ENCODE measurements at places on chromosomes 5 and 9.

GRCh38 chr5:82320966-82321365, 42.8 kb upstream of the RPS23 start:
- no peak for DNase-seq

DNA sequence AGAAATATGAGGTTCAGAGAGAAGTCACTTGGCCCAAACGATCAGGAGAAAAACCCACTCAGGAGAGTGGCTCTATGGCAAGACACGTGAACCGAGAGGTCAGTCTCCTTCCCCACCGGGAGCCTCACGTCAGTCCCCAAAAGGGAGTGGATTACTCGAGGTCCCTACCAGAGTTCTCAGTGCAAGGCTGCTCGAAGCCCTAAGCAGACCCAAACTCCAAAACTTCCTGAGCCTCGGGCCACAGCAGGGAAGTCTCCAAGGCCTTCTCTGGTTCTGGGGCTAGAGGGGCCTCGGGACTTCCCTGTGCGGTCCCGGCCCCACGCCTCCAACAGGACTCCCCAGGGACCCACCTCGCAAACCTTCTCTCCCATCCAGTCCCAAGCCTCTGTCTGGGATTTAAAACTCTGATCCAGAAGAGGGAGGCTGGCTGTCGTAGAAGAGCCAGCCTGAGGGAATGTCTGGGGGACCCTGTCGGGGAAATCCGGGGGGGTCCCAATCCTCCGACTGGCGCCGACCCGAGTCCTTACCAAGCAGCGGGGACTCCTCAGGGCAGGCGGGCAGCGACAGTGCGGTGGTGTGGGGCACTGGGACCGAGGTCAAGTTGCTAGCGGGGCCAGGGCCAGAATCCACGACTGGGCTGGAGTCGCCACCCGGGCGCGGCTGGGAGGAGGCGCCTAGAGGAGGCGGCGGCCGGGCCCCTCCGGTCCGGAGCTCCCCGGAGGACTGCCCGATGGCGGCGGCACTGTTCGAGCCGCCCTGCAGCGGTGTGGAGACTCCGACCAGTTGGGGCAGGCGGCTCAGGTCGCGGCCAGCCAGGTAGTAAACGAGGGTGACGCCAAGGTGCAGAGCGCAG, 679 bp downstream of the B4GALT1 start:
- DNase-seq: no peak

DNA sequence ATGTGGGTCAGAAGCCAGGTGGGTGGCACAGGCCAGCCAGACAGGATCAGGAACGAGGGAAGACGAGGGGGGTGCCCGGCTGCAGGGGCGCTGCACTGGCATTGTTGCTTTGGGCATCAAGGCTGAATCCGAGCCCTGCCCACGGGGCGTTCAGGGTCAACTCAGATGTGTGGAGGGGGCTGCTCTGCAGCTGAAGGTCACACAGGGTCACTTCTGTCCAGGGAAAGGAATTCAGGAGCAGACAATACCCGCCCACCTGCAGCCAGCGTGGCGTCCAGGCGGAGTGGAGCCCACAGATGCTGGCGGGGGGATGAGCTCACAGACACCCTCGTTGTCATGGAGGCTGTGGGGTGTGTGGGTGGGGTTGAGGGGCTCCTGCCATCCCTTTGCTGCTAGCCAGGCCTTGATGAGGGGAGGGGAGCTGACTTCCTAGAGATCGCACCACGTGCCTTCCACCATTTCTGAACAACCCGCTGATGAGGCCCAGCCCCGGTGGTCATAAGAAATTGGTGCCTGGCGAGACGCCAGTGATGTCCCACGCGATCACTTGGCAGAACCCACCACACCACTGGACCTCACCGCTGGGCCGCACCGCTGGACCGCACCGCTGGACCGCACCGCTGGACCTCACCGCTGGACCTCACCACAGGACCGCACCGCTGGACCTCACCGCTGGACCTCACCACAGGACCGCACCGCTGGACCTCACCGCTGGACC, 31.2 kb downstream of the MRPL36 start:
- no peak for DNase-seq

GRCh38 chr5:142074006-142074405, 34.6 kb upstream of the NDFIP1 start:
- DNase-seq: no peak

GRCh38 chr9:88976890-88977257, 14.4 kb upstream of the S1PR3 start:
- DNase-seq: no peak

DNA sequence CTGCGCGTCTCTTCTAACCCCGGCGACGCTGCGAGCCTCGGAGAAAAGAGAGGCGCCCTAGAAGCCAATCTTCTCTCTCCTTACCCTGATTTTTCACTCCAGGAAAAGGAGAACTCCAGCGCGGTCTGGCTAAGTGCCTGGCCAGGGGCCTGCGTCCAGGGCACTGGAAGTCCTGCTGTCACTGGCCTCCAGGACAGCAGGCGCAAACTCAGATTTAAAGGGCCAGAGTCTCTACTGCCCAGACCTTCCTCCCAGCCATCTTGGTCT, 553 bp upstream of the FOXB2 start:
- DNase-seq: no peak

GRCh38 chr9:107368696-107369095, 85.6 kb downstream of the RAD23B start:
- no peak for DNase-seq

- no peak for DNase-seq
Observed at GRCh38 chr5:17223367-17224185, 6.1 kb downstream of the BASP1 start.

GRCh38 chr9:90880669-90881068, 79.0 kb downstream of the SYK start:
- no peak for DNase-seq

- no peak for DNase-seq
Observed at GRCh38 chr5:84017523-84018172, 297.0 kb upstream of the HAPLN1 start.

All from NCI-H2029 treated with DMSO at 0.1 percent for 48 hours (cell line).